ENCODE measurements at places on chromosomes 5 and 9.

- DNase-seq = peak; percentile 31
These were observed 48.4 kb downstream of the GPR21 start for GRCh38 chr9:123081824-123082223.

DNA sequence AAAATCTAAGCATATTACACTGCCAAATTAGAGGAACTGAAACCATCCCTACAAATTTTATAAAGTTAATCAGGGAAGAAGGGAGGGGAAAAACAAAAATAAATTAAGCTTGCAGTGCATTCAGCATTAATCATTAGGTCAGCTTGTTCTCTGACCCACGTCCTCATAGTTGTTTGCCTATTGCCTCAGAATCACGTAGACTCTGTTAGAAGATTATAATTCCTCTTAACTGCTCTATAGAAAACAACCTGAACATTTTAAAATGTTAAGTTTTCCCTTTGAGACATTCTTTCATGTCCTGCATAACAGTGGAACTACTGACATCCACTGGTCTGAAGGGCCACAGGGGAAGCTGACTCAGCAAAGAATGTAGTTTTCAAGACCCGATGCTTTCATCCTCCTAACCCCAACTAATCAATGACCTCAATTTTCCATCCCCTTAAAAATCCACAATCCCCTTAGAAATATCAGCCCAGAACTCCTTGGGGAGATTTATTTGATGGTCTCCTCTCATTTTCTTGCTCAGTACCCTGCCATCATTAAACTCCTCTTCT, 112.4 kb downstream of the FBXO4 start:
- DNase-seq = no peak

DNA sequence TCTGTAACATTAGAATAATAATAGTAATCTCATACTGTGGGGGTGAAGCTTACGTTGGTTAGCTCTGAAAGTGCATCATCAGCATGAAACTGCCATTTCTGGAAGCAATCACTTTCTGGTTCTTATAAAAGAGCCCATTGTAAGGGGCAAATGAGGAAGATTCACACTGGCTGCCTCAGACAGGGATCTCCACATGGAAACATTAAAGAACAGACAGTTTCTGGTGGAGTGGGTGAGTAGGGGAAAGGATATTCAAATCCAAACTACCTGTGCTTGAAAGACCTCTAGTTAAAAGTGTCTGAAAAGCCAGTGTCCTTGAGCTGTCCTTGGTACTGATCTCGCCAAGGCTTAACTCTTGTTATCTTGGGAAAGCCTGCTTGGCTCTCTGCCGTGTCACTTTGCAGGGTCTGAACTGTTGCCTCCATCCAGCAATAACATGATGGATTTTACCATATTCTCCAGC, 19.1 kb upstream of the SLC31A2 start:
- DNase-seq = no peak

- DNase-seq = no peak
These were observed 399.4 kb downstream of the CTNND2 start for GRCh38 chr5:11504886-11505193.

GRCh38 chr9:33133186-33133585, 34.0 kb downstream of the B4GALT1 start:
- DNase-seq = no peak

GRCh38 chr5:19923742-19924141, 64.3 kb downstream of the CDH18 start:
- no peak for DNase-seq

DNA sequence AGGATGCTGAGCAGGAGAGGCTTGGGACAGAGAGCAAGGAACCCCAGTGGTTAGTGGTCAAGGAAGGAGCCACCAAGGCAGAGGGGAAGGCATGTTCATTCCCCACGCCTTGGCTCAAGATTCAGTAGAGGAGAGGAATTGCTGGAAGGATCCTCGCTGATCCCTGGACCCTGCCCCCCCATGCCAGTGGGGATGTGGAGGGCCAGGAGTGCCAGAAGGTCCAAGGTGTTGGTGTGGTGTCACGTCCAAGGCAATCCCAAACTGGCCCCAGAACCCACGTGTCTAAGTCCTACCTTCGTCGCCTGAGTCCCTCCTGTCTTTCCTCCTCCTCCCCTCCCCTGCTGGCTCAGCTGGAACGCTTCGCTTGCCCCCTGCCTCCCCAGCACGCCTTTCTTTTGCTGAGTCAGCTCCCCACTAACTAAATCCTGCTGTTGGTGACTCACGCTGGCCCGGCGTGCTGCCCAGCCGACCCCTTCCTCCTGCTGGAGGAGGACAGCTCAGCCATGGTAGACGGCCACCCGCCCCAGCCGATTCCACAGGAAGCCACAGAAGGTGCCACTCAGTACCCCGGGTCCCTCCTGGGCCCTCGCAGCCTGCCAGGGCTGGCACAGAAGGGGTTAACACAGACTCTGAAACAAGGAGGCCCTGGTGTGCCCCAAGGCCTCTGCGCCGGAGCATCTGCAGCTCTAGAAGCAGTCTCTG, 37.6 kb upstream of the ORM1 start:
- DNase-seq = no peak

GRCh38 chr5:68172314-68172713, 43.2 kb upstream of the PIK3R1 start:
- DNase-seq = no peak

DNA sequence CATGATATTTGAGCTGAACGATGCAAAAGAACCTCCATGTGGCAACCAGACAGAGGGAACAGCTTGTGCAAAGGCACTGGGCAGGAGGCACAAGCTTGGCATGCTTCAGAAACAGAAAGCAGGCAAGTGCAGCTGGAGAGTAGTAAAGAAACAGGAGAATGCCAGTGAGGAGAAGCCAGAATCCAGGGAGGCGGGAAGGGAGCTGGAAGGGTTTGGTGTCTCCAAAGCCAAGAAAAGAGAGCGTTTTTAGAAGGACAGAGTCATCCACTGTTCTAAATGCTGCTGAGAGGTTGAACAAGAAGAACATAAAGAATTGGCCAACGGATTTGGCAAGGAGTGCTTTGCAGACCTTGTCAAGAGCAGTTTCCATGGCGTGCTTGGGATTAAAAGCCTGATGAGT, 124.7 kb downstream of the TLE1 start:
- no peak for DNase-seq

GRCh38 chr9:131480258-131480657, 22.5 kb upstream of the POMT1 start:
- DNase-seq = no peak

GRCh38 chr9:88258024-88258423, 119.7 kb upstream of the SPATA31C2 start:
- DNase-seq = no peak

DNA sequence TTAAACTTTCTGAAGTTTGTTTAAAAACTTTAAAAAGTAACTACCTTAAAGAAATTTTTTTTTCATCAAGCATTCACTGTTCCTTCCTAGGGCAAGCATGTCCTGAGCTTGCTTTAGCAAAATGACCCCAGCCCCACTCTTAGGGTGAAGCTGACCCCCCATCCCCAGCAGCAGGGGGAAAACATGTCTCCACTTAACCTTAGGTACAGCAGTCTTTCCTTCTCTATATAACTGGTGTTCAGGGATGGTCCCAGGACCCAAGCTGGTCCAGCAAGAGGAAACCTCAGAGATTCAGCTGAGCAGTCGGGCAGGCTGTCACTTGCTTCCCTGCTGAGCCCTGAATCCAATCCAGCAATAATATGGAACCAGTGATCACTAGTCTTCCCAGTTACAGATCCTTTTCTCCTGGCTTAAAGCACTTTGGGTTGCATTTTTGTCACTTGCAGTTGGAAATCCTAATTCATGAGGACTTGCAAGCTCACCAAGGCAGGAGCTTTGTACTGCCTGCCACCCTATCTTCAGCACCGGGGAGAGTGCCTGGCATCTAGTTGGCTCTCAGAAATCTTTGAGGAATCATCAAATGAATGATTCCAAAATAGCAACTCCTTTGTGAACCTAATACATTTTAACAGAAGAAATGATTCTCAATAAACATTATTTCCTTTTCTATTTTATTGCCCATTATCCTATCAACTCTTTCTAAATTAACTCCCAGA, 91.2 kb downstream of the FSTL4 start:
- no peak for DNase-seq

GRCh38 chr5:651296-652022, 39.3 kb downstream of the CEP72 start:
- no peak for DNase-seq

DNA sequence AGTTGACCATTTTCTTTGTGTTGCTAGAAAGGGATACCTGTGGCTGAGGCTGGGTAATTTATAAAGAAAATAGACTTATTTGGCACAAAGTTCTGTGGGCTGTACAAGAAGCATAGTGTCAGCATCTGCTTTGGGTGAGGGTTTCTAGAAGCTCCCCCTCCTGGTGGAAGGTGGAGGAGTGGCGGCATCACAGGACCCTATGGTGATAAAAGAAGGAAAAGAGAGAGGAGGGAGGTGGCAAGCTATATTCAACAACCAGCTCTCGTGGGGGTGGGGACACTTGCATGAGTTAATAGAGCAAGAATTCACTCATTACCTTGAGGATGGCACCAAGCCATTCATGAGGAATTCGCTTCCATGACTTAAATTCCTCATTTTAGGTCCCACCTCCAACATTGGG, 2041.4 kb upstream of the CDH9 start:
- no peak for DNase-seq

GRCh38 chr5:109653561-109654239, 36.0 kb upstream of the MAN2A1 start:
- DNase-seq = no peak

DNA sequence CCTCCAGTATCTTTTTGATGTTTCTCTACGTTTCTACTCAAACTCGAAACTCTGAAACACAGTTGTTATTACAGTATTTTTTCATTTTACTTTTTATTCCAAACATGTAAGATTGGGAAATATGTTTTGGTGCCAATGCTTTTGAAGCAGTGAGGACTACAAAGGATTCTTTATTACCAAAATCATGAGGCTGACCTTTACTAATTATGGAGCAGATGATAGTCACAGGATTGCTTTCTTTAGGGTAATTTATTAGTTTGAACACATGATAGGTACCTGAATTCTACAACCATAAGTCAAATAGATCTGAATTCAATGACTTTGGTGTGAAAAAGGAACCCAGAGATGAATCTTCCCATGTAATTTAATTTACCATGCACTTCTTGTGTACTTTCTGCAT, 2015.1 kb upstream of the C9orf72 start:
- DNase-seq = no peak

GRCh38 chr5:68593211-68593671, 377.7 kb downstream of the PIK3R1 start:
- no peak for DNase-seq

DNA sequence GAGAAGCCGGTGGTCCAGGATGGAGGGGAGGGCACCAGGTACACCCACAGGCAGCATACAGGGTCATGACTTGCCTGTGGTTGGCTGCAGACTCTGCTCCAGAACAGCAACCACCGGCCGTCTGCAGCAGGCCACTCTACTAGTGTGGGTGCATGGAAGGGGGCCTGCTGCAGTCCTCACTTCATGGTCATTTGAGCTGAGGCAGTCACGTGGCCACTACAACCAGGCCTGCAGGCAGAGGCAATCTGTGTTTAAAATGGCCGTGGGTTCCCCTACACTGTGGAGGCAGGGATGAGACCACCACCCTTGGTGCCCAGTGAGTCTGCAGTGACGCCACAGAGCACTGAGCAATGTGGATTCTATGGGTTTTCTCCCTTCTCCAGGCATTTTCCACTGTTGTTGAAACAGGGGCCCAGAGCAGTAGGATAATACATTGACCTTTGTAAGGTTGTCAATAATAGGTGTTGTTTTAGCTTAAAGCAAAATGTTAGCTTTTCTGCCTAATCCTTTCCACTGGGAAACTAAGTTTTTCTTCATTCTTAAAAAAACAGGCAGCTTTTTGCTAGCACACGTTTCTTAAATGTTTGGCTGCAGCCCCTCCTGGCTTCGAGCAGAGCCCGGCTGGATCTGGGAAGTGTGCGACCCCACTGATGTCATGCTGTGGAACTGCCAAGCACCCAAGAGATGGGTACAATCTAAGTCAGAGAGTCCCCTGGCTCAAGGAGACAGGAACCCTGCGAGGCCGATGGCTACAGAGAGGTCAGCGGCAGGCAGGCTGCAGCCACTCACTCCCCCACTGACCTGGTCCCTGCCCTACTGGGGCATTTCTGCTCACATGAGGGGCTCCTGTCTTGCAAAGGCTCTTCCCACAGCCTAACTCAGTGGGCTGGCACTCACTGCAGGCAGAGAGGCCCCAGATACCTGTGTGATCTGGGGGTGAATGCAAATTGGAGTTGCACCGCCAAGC, 21.2 kb downstream of the GADD45G start:
- DNase-seq = no peak

GRCh38 chr5:68821056-68821455, 272.8 kb upstream of the SLC30A5 start:
- no peak for DNase-seq

DNA sequence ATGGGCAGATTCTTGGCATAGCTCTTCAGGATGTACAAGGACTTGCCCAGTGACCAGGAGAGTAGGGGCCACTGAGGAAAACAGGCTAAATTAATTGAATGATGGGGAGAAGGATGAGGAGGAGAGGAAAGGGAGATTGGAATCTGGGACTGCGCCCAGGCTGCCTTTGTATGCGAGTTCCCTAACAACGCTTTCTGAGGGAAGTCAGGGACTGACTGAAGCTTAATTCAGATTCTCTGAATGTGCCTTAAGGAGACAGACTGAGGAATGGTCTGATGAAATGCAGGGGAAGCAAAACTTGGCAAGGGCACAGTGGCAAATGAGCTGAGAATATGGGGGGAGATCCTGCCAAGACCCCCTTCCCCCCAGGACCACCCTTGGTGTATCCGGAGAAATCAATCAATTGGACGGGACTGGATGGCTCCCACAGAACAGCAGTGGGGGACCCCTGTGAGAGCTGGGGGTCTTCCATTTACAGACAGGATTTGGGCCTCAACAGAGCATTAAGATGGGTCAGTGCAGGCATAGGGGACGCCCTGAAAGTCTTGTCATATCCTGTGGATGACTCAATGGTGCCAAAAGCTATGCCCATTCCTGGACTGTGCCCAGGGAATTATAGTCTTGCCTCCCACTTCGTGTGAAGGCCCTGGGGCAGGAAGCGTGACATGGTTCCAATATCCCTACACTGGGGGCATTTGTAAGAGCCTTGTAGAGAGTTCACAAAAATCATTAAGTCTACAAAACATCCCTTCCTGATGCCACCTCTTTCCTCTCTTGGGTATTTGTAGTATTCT, 215.5 kb upstream of the TNC start:
- DNase-seq = no peak

DNA sequence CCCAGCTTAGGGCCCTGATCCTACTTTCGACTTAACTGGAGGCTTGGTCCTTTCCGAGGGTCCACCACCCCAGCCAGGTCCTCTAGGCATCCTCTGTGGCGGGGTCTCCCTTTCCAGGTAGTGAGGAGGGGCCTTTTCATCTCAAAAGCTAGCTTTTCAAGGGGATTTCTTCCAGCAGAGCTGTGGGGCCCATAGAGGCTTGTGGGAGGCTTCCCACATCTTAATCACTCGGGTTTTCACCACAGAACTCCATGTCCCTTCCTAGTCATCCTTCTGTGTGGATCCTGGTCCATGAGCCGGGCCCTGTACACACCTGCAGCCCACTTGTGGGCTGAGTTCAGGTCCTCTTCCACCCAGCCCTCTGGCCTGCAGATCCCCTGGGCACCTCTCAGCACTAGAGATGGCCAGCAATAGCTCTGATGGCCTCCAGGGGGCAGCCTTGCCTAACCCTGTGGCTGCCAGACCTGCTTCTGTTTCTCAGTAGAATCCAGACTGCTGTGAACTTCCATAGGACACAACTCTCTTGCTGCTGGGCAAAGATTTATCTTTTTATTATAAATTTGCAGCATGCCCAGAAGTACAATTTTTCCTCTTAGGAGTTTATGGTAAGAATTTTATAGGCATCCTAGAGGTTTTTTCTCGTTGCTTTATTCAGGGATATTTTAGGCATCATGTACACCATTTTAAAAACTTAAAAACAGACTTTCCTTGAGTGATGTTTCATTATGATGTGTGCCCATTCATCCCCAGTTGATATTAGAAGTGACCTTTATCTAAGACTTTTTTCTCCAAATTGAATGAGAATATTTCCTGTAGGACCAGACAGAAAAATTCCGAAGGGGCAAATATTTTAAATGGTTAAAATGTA, 208.9 kb downstream of the TRIO start:
- peak; percentile 66 for DNase-seq

Data from CD4-positive, alpha-beta T cell treated with Interleukin-4 for 1 hour (primary cell).